ENCODE measurements at places on chromosomes 7 and 10.

DNA sequence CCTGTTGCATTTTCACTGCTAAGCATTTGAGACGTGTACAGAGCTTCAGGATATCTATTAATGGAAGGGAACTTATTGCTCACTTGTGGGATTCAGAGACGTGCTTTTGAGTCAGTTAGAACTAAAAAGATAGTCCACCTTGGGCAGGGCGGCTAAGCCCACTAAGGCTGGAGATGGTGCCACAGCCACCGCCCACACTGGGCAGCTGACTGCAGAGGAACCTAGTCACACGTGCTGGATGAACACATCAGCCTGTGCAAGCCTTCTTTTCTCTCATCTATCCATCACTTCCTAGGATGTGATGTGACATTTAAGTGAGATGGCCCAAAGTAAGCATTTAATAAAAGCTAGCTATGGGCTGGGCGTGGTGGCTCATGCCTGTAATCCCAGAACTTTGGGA lies 78.0 kb downstream of the PTPRE start:
- DNase-seq: no peak

GRCh38 chr7:158819571-158820203 lies 9.6 kb downstream of the ESYT2 start:
- DNase-seq: no peak

GRCh38 chr10:50497758-50498157 lies 126.0 kb downstream of the SGMS1 start:
- peak; percentile 63 for DNase-seq

DNA sequence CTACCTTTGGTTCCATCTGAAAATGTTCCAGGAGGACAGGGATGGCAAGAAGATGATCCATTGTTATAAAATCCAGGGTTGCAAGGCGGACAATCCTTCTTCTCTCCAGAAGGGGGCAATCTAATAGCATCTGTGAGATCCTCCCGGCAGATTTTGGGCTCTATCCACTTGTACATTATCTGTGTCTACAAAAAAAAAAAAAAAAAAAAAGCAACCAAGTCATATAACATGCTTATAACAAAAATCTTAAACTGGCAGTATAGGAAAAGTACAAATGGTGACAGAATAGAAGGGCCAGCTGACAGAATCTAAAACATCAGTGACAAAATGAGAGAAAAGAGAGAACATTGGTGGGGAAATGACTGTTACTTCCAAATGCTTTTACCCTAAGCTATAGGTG lies 132.7 kb downstream of the ELAPOR2 start:
- DNase-seq: peak; percentile 34

- no peak for DNase-seq
Measured at GRCh38 chr10:69057261-69057950, 30.5 kb upstream of the SRGN start.

GRCh38 chr7:48225101-48225500 lies 53.8 kb downstream of the ABCA13 start:
- no peak for DNase-seq

DNA sequence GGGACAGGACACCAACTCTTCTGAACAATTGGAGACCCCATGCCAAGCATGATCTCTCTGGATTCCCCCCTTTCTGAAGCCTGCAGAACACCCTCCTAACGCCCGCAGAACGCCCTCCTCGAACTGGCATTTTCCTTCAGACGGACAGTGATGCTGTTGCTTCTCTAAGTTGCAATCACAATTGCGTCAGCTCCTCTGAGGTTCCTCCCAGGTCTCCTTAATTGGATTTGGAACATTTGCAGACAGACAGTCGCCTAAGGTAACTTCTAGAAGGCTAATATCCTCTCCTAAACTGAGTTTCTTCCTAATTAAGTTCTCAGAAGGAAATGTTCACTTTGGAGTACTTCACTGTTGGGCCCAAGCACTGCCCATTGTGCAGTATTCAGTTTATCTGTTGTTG lies 20.5 kb upstream of the SERPINE1 start:
- no peak for DNase-seq

DNA sequence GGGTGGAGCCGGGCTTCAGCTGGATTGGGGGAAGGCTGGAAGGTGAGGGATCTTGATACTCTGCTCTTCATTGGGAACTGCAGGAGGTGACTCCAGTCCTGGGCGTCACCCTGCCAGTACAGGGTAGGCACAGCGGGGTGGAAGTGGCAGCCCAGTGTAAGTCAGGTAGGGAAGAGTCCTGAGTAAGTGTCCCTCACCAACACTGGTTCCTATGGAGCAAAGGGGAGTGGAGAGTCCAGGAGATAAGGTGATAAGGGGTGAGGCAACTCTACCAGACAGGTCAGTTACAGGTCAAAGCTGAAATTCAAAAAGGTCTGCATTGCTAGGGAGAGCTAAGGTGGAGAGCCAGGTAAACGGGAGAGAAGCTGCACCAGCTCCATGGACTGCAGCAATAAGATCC lies 145.6 kb upstream of the NFE2L3 start:
- no peak for DNase-seq

GRCh38 chr10:71209352-71209715 lies 3.0 kb upstream of the UNC5B start:
- DNase-seq: no peak

DNA sequence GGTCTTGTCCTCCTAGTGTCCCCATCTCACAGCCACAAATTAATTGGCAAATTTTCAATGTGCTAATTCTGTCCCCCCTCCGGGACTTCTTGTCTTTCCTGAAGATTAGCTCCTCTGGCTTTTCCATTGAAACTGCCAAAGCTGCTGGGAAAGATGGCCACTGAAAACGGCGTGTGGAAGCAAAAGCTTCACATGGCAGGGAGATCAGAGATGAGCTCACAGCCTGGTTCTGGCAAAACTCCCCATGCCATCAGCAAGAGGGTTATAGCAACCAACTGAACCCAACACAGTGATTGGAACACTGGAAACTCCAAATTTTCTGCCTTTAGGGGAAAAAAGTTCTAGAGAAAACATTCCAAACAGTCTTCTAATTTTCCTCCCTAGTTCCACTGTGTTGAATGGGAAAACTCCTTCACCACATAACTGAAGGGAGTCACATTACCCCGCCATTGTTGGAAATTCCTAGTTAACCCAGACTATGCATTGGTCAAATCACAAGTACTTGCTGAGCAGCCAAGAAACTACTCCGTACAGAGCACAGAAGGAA lies 37.0 kb downstream of the NRAP start:
- no peak for DNase-seq

- peak; percentile 75 for DNase-seq
Measured at GRCh38 chr10:22615819-22616499, 98.4 kb downstream of the PIP4K2A start.

GRCh38 chr7:28037220-28038010 lies 143.2 kb downstream of the JAZF1 start:
- peak; percentile 98 for DNase-seq

DNA sequence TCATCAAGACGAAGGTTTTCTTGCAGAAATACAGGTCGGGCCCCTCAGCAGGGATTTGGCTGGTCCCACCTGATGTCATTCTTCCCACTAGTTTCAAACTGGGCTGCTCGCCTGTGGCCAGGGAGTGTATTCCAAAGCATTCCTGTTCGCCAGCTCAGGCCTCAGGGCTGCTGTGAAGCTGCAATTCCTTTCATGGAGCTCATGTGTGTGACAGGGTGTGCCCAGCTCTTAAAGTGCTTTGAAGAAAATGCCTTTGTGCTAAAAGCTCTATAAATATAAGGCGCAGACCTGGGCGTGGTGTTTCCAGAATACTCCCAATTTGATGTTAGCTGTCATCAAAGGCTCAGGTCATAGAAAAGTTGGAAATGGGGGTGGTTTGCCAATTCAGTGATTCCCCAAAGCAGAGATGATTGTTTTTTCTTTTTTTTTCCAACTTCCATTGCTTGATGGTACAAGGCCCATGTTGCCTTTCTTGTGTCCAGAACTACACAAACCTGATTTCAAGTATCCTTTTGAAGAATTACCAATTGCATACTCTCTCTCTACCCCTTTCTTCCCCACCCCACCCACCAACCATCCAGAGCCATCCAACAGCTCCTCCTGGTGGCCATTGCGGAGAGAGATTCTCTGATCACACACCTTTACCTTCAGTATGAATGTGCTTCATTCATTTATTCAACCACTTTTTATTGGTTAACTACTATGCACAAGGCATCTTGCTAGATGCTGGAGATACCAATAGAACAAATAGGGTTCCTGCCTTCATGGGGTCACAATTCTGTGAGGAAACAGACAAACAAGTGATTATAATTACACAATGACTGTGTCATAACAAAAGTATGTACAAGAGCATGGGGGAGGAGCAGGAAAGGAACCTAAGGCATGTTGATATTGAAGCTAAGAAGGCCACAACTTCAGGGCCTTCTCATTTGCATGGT lies 297.3 kb upstream of the LYZL1 start:
- peak; percentile 82 for DNase-seq

- DNase-seq: peak; percentile 32
Measured at GRCh38 chr7:66837007-66837406, 84.0 kb upstream of the TMEM248 start.

DNA sequence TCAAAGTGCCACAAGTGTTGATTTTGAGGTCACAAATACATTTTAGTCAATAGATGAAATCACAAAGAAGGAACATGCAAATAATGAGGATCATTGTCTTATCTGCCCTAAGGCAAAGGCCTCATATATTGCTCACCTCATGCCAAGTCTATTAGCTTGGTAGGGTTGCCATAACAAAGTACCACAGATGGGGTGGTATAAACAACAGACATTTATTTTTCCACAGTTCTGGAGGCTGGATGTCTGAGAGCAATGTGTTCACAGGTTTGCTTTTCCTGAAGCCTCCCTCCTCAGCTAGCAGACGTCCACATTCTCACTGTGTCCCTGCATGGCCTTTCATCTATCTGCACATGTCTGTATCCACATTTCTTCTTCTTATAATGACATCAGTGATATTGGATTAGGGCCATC lies 59.6 kb downstream of the RELN start:
- DNase-seq: no peak

- DNase-seq: no peak
Measured at GRCh38 chr7:147640821-147641220, 949.7 kb upstream of the C7orf33 start.

GRCh38 chr7:66937940-66938339 lies 16.9 kb downstream of the TMEM248 start:
- no peak for DNase-seq

DNA sequence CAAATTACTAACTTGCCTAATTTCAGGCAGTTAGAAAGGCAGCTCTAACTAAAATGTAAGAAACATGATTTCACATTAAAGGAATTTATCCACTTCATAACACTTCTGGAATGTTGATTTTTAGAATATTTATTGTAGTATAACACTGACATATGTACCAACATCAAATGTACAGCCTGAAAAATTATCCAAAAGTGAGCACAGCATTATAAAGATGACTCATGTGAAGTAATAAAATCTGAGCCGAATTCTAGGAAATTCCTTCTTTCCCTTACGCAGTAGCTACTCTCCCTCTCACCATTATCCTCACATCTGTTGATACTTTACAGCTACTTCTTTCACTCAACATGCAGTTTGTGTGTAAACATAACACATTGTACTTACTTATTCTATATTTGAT lies 610.6 kb downstream of the ZWINT start:
- DNase-seq: no peak

DNA sequence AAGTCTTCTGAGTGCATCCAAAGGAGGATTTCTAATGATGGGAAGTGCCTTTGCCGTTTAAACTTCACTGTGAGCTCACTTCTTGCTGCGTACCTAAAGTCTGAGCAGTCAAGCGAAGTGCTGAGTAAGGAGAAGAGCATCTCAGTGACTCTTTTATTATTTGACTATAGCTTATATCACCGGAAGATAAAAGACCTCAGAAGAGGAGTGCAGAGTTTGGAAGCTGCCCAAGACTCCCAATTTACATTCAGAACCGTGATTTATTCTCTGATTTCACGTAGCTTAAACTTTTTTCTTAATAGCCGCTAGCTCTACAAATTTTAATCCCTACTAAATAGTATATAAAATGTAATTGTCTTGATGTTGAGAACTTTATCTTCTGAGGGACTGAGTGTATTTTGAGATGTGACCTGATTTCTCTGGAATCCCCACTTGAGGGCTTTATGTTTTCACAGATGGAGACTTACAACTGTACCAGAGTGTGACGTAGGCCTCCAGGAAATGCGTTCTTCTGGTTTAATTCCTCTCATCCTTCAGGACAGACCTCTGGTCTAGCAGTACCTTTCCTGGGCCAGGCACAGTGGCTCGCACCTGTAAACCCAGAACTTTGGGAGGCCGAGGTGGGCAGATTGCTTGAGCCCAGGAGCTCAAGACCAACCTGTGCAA lies 51.1 kb downstream of the CAMK1D start:
- peak; percentile 50 for DNase-seq

DNA sequence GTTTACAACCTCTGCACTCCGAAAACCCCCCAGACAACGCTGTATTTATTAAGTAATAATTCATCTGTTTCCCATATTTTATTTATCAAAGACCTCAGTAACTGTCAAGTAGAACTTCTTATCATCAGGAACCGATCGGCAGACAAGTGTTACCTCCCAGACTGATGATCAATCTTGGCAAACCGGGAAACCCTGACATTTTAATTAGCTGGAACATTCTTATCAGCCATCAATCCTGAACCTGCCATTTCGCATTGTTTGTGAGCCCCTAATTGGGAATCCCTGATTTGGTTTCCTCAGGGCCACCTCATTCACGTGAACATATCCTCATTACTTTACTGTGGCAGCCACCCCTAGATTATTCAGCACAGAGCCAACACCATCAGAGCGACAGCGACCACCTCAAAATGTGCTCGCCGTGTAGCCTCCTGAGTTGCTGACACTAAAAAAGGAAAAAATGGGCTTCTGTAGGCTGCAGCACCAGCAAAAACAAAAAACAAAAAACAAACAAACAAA lies 93.6 kb upstream of the SDK1 start:
- DNase-seq: no peak

- no peak for DNase-seq
Measured at GRCh38 chr7:30924624-30925023, 13.0 kb downstream of the AQP1 start.

Data from EL (cell line).